ENCODE measurements at places on chromosomes 1 and 21.

- peak; percentile 8 for DNase-seq
Measured at GRCh38 chr21:23853796-23854379, 1753.4 kb downstream of the MRPL39 start.

- DNase-seq, result no peak
Measured at GRCh38 chr1:41673378-41673777, 188.9 kb upstream of the EDN2 start.

GRCh38 chr1:3265835-3266805, 188.3 kb upstream of the ARHGEF16 start:
- no peak for DNase-seq

DNA sequence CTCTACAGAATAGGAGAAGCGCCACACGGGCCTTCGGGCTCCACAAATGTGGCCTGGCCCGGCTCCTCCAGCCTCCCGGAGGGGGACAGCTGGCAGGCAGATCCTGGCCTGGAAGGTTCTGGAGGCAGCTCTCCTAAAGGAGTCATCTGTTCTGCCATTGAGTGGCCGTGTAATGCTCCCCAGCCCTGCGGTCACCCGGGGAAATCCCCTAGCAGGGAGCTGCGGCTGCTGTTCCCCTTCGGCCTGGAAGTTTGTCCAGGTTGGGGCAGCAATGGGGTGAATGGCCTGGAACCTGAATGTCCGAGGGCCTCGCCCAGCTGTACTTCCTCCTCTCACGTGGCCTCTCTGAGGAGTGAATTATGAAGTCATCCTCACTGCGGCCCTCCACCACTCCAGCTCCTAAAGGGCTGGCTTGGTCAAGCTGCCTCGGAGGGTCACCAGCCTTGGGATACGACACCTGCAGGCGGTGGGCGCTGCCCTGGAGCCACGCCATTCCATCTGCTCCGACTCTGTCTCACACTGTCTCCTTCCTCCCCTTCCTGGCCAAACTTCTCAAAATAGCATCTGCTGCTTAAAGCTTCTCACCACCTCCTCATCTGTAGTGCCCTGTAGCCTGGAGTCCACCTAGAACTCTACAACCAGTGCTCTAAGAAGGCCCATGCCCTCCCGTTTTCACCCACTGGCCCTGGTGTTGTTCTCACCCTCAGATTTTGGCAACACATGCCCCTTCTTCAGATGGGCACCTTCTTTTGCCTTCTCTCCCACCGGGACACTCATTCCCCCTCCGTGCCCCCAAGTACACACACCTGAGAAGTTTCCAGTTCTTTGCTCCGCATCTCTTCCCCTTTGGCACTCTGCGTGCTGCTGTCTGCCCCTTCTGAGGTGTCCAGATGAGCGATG, 54.4 kb upstream of the TMPRSS2 start:
- no peak for DNase-seq

- DNase-seq, result no peak
Measured at GRCh38 chr21:38813547-38813946, 7.8 kb downstream of the ETS2 start.

DNA sequence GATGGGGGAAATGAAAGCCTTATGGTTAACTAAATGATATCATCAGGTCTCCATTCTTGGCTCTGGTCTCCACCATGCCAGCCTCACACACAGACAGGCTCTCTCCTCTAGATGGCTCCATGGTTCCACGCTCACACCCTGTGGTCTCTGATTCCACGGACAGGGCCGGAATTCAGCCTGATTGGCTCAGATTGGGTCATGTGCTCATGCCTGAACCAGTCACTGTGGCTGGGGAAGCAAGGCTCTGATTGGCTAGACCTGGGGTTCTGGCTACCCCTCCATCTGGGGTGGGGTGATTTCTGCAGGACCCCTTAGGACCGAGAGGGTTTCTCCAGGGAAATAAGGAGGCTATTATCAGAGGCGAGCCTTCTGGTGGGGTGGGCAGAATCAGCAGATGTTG, 277.0 kb downstream of the PTPRU start:
- no peak for DNase-seq

DNA sequence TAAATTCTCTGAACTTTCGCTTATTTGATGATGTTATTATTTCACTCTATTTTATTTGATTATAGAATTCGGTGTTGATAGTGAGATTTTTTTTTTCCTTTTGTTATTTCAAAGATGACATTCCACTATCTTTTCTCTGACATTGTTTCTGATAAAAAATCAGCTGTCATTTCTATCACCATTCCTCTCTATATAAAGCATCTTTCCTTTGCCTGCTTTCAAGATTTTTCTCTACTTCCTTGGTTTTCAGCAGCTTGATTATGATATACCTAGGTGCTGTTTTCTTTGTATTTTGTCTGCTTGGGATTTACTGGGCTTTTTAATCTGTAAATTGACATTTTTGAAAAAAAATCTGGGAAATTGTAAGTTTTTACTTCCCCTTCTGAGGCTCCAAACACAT, 344.0 kb downstream of the HLX start:
- DNase-seq, result no peak

GRCh38 chr1:211633524-211633846, 41.9 kb downstream of the NEK2 start:
- DNase-seq, result no peak

GRCh38 chr1:226111883-226112261, 49.4 kb downstream of the H3-3A start:
- DNase-seq, result no peak

GRCh38 chr1:205108464-205108863, 13.3 kb downstream of the RBBP5 start:
- DNase-seq, result no peak

DNA sequence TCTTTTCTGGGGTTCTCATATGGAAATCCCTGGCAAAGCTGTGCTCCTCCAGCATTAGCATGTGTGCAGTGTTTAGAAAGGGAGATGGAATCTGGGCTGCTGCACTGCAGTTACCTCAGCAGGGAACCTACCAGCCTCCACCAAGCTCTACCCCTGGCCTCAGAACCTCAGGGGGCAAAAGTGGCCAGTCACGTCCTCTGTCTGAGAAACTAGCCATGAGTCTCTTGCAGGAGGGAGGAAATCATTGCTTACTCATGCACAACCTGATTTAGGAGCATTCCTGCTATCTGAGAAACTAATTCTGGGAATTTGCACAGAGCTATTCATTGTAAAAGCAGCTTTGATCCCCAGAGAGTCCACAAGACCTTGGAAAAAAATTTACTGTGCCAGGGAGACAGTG, 80.6 kb upstream of the IPO9 start:
- no peak for DNase-seq

GRCh38 chr1:13781228-13781627, 81.2 kb downstream of the PRDM2 start:
- no peak for DNase-seq

- no peak for DNase-seq
Measured at GRCh38 chr1:34378968-34379856, 202.5 kb downstream of the C1orf94 start.

DNA sequence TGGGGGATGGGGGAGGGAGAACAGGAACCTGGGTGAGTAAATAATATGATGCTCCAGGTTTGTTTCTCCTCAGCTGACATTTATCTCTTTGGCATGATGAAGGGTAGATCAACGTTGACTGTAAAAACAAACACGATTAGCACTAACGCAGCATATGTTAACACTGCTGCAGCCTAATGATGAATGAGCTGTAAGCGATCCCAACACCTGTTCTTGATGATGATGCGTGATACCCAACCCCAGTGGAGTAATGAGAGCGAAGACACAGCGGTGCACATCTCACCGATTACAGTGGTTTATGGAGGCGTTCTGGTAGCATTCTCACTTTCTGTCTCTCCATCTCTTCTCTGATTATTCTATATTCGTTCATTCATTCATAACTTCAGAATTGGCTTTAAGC, 640.4 kb downstream of the USP25 start:
- no peak for DNase-seq

DNA sequence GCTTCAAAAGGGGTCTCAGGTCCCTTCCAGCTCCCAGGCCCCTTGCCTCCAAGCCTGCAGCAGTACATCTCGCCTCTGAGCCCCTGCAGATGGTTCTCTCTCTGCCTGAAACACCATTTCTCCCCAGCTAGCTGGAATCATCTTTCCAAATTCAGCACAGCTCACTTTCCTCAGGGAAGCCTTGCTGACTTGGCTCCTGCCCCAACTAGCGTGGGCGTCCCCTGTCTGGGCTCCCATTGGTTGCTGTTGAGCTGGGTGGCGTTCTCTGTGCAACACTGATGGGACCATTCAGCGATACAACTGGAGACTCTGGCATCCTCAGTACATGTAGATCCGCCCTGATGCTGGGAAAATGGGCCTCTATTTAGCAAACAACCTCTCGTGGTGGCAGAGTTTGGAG, 141.3 kb upstream of the IGSF21 start:
- no peak for DNase-seq

DNA sequence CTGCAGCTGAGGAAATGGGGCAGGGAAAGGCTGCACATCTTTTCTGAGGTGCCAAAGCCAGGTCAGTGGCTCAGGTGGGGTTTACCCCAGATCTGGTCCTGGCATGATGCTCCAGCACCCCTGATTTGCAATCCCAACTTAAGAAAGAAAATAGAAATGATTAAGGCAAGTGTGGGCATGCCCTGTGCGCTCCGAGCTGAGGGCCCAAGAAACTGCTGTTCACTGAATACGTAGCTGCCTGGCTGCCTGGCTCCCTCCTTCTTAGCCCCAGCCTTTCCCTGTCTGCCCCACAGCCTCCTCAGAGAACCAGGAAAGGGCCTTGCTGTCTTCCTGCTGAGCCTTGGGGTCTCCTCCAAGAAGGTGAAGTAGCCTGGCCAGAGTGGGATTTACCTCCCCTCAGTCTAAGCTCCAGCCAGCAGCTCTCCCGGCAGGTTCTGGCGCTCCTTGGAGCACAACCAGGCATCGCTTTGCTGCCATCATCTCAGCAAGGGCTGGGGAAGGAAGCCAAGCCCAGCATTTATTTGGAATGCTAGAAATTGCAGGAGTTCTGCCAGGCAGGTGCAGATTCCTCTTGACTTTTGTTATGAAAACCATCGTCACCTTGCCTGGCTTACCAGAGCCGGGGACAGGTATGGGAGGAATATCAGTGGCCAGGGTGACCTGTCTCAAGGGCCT, 51.3 kb upstream of the SELENON start:
- DNase-seq, result no peak

DNA sequence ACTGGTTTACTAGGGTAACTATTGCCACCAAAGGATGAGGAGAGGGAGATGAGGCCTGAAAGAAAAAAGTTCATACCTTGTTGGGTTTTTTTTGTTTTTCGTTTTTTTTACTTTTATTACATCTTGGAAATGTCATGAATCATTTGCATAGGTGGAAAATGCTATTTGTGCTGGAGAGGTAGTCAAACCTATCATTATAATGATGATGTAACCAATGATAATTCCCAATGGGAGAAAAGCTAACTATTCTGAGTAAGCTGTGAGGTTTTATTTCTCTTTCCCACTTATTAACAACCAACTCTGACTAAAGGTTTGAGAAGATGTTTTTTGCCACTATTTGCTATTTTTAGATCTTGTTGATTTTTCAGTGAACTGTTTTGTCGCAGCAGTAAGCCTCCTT, 29.0 kb downstream of the SH3GLB1 start:
- no peak for DNase-seq

DNA sequence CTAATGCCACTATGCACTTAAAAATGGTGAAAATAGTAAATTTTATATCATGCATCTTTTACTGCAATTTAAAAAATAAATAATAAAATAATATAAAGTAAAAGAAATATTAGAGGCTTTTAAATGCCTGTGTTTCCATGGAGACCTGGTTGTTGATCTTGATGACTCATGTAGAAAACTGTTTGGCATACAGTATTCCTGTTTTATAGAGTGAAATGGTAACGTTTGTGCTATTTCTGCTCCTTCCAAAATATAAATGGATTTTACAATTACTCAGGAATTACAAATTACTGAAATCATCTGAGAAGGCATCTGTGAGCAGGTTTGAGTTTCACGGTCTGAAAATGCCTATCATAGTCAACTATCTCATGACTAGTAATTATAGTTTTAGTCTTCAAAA, 98.4 kb upstream of the USP25 start:
- DNase-seq, result peak; percentile 8

- no peak for DNase-seq
Measured at GRCh38 chr1:190104961-190105360, 372.7 kb downstream of the BRINP3 start.

- no peak for DNase-seq
Measured at GRCh38 chr21:29430576-29430975, 131.9 kb downstream of the BACH1 start.

- DNase-seq, result no peak
Measured at GRCh38 chr1:40316595-40317393, at the start of gene COL9A2. Gene COL9A2 (minus strand): TSS chr1:40317286. CDS start chr1:40317197, 89 bp downstream.

DNA sequence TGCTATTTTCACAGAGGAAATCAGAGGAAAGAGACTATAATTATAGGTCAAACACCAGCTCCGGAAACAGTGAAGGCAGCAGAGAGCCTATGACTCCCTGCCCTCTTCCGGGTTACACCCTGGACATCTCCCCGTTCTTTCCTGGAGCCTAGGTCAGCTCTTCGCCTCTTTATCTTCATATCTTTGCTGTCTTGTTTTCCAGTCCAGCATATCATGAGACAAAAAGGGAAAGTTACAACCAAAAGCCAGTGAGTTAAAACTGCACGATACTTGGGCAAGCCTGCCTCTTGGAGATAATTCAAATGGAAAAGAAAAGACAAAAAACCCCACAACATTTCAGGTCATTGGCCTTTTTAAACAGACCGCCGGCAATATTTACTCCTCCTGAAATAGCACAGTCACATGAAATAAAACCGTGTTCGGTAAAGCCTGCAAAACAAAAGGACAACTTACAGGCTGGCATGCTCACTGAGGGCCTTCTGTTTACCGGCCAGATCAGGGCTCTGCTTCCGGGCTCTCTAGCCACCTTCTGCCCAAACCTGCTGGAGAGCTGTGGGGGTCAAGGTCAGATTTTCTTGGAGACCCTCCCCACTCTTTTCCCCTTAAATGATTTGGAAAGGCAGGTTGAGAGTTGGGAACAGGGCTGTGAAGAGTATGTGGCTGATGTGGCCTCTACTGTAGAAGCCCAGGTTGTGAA, 42.8 kb upstream of the PPP2R5A start:
- DNase-seq, result no peak

DNA sequence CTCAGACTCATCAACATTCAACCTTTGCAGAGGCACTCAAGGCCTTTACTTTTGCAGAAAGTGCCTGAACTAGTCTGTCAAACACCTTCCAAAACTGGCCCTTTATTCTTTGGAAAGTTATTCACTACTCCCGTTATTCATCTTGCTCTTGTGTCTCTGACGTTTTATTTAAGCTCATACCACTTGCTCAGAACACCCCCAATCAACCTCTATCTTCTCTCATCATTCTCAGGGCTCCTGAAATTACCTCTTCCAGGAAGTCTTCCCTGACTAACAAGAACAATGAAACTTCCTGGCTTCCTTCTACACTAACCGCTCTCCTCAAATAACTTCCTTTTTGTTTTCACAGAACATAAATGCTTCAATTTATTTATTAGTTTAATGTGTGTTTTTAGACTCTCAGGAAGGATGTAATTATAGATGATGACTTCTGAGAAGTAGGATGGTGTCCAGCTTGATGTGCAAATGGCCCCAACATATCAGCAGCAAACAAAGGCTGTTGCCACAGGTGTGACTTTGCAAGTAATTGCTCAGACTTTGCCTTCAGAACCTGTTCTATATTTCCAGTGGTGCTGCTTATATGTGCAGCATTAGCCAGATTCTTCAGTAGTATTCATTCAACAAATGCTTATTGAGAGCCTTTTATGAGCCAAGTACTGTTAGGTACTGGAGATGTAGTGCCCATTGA, 22.8 kb upstream of the BATF3 start:
- DNase-seq, result no peak

GRCh38 chr1:67780637-67781036, 52.6 kb downstream of the GNG12 start:
- no peak for DNase-seq
